Fibroblast of the aortic adventitia (primary cell): ENCODE measurements at places on chromosomes 13 and 19.

DNA sequence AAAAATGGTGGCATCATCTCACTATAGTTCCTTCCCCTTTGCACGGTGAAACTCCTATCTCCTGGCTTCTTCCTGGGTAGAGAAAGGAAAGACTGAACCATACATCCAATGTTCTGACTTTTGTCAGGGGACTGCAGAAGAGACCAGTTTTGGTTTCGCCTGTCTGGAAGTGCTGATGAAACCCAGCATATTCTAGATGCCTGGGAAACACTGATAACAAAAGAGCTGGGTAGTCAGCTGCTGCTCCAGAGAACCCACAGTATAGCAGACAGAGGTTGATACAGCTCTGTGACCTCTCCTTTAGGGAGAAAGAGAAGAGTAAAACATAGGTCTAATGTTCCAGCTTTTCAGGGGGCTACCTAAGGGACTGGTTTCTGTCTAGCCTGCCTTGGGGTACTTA lies 695.3 kb downstream of the DIAPH3 start:
- DNase-seq = no peak

DNA sequence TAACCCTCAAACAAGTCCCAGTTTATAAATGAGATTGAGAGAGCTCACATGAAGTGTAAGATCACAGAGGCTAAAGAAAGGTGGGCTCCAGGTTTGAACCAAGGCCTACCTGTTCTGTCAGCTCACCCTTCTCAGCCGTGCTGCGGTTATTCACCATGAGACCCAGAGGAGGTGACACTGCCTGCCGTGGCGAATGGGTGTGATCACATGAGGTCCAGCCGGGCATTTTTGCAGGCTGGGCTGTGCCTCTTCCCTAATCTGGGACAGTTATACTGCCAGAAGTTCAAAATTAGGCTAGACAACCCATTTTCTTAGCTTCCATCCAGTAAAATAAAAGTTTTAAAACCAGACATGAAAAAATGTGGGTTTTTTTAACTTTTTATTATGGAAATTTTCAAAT lies 146.8 kb downstream of the FOXO1 start:
- no peak for DNase-seq

GRCh38 chr19:1396019-1396767 lies 5.1 kb downstream of the GAMT start:
- DNase-seq = no peak

GRCh38 chr19:47247308-47247990 lies 8.9 kb upstream of the CCDC9 start:
- DNase-seq = peak; percentile 85

- peak; percentile 48 for DNase-seq
These were observed 15.6 kb upstream of the DCUN1D2 start for GRCh38 chr13:113506025-113506685.

DNA sequence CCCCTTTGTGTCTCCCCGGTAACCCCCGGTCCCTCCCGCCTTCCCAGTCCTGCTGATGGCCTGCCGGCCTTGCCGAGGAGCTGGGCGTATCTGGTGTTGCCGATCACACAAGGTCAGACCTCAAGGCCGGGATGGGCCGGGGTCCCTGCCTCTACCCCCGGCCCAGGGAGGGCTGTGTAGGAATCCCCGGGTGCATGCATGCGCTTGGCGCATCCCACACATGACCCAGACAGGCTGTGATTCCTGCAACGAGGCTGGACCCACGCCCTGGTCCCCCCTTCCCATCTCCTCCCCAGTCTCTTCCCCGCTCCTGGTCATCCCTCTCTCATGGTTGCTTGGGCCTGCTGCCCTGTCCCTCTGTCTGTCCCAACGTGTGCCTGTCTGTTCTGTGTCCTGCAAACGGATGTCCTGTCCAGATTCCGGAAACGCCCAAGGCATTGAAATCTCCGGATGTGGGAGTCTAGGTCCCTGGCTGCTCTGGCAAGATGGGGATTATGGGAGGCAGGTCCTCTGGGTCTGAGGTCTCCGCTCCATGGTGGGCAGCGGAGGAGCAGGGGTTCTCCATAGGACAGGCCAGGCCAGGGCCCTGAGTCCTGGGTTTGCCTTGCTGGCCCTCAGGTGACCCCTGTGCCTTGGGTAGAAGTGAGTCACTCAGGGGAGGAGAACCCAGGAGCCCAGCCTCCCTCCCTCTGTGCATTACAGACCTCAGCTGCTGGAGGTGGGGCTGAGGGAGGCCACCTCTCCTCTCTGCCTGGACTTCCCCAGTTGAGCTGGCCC lies 1.6 kb downstream of the PKN1 start:
- DNase-seq = peak; percentile 86

DNA sequence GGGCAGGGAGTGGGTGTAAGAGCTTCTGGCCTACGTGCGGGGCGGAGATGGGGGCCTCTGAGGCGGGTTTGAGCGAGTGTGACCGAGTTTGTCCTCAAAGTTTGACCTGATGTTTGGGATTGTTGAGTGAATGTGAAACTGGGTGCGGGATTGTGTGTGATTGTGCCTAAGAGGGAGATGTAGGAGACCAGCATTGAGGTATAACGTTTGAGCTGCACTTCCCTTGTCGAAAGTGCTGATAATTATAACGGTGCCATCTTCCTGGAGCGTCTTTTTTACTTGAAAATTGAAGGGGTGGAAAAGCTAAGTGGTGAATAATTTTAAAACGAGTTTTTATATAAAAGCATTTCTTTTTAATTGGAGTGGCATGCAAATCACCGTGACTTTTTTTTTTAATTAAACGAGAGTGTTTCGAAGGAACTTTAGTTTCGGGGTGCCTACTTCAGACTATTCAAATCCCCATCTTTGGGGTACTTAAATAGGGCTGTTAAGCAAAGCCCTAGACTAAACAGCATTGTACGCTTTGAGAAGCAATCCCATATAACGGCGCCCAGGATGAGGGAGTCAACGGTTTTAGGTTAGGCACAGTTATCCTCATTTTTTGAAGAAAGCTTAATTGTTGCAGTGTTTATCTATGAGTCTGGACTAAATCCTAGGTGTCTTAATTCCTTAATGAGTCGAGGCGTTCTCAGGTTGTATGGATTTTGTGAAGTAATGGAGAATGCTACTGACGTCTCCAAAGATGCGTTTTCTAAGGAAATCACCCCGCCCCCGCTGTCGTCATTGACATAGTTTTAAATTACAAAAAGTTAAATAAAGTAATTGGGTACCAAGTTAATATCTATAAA lies 594 bp downstream of the ZNF146 start:
- DNase-seq = peak; percentile 45

GRCh38 chr19:22261596-22261995 lies 24.6 kb upstream of the ZNF729 start:
- no peak for DNase-seq

- no peak for DNase-seq
These were observed 14.7 kb downstream of the CDX2 start for GRCh38 chr13:27954406-27954851.

DNA sequence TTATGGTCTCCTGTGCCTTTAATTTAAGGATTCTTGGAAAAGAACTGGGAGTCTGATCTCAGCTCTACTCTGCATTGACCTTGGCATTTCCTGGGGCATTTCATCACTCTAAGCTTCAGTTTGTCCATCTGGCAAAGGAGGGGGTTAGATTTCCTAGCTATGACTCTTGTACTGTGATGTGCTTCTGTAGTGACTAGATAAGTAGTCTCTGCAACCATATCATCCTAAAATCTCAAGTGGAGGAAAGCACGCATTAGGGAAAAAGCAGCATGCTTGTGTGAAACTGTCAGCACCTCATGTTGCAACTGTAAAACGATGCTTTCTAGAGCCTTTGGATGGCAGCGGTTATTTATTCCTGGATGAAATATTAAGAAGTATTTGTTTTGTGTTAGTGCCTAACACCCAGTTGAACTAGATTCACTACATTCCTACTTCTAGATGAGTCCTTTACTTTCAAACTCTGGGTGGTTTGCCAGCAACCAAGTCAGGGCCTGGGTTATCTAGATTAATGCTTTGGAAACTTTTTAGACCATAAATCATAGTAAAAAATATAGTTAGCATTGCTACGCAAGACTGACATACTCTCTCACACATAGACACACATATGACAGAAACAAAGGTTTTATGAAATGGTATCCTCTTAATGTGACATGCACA lies 6.8 kb downstream of the WDFY2 start:
- DNase-seq = peak; percentile 93
